D721Med (cell line): ENCODE measurements at places on chromosomes 3 and 15.

- no peak for DNase-seq
These were observed 3.5 kb downstream of the FEM1B start for GRCh38 chr15:68281008-68281407.

DNA sequence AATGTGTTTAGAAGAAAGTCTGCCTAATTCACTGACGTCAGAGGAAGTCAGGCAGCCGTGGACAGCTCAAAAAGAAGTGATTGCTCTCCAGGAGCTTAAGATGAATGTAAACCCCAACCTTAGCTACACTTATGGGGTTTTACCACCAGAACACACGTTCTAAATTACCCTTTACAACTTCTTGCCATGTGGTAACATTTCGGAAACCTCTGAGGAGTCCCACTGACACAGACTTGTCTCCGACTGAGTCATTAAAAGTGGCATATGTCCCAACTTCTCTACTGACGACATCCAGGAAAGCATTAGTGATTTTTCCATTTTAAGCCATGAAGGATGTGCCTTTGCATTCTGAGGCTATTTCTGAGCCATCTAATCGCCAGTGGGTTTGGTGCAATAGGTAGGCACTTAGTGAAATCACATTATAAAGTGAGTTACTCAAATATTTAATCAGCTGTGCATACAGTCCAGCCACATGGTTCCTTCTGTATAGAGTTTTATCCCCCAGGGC is 32.4 kb downstream of the C2CD4A start:
- no peak for DNase-seq

- no peak for DNase-seq
These were observed 28.9 kb downstream of the NXPE3 start for GRCh38 chr3:101807888-101808287.

GRCh38 chr3:39808467-39809180 is 785 bp upstream of the MYRIP start:
- no peak for DNase-seq

DNA sequence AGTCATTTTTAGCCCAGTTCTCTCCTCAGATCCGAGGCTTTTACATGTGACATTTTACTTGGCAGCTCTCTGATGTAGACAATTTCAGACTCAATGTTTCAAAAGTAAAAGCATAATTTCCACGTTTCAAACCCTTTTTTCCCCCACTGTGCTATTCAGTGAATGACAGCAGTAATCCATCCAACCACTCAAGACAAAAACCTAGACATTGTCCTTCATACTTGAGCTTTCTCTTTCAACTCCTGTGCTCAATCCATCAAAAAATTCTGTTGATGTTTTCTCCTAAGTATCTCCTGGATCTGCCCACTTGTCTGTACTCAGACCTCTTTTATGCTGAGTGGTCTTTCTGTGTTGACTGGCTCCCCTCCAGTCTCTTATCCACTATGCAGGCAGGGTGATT is 214.7 kb downstream of the CHL1 start:
- DNase-seq, result no peak

- no peak for DNase-seq
These were observed 72.8 kb downstream of the ITPR1 start for GRCh38 chr3:4565809-4566501.

GRCh38 chr3:173556546-173556945 is 159.0 kb downstream of the NLGN1 start:
- no peak for DNase-seq

GRCh38 chr15:83943849-83944404 is 290.0 kb downstream of the ADAMTSL3 start:
- DNase-seq, result no peak

DNA sequence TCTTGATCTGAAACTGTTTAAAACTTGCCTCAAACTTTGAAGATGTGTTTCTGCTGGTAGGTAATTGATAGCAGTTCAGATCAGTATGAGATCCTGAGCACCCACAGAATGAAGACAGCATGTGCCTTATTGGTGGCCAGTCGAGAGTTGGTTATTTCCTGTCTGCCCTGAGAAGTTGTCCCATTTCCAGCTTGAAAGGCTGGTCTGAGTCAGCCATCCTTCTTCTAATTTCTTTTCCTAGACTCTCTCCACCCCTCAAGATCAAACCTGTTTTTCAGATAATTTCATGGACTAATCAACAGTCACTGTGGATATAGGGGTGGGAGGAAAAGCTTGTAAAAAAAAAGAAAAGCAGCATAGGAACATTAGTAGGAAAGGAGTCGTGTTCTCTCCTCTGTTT is 464.4 kb downstream of the FOXP1 start:
- DNase-seq, result no peak

- no peak for DNase-seq
These were observed 39.7 kb upstream of the LRRFIP2 start for GRCh38 chr3:37214076-37214475.

- DNase-seq, result no peak
These were observed 81.8 kb downstream of the NR2F2 start for GRCh38 chr15:96412045-96412905.

DNA sequence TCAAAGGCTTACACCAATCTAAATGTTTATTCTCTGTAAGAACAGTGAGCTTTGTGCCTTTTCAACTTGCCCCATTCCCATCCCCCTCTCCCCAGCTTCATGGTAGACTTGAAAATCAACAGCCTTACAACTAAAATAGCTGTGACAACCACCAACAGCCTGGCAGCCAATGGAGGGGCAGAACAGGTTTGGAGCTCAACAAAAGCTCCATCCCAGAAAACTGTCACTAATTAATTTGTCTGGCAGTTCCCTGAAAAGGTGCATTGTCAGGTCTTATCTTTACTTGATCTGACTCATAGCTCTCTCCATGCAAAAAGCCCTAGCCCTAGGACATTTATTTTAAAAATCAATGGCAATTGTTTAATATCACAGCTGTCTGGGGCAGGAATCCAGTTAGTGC is 22.6 kb downstream of the MTHFS start:
- no peak for DNase-seq

- no peak for DNase-seq
These were observed 51.7 kb upstream of the COL8A1 start for GRCh38 chr3:99586701-99587100.

DNA sequence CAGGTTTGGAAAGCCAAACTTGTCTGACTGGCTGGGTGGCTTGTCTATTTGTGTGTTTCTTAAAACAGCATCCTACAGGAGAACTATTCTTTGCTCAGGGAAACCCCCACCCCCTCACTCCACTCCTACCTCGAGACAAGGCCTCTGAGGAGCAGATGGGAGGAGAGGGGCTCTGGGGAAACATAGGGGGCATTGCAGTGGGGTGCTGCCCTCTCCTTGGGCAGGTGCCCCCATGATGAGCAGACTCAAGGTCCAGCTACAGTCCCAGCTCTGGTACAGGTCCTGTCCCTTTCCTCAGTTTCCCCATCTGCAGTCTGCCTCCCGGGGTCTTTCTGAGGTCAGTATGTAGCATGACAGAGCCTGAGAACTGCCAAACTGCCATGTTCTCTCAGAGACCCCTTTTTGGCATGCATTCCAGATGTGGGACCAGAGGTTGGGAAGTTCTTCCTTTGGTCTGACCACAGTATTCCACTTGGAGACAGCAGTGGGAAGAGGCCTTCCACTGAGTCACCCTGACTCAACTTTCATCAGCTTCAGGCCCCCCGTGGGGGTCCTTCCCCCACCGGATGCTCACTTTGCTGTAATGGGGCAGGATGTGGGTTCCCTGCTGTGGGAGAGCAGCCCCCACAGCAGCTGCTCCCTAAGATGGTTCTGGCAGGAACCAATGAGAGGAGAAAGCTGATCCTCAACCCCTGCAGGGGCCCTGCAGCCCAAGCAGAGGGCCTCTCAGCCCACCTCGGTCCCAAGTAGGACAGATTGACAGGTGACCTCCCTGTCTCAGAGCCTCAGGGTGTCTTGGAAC is 32.3 kb upstream of the CYP11A1 start:
- no peak for DNase-seq

DNA sequence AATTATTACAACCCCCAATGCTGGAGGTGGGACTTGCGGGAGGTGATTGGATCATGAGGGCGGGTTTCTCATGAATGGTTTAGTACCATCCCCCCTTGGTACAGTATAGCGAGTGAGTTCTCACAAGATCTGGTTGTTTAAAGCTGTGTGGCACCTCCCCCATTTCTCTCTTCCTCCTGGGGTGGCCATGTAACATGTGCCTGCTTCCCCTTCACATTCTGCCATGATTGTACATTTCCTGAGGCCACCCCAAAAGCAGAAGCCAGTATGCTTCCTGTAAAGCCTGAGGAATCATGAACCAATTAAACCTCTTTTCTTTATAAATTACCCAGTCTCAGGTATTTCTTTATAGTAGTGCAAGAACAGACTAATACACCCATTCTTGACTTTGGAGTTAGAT is 20.3 kb upstream of the PROK2 start:
- DNase-seq, result no peak

- no peak for DNase-seq
These were observed 126.9 kb downstream of the PDZRN3 start for GRCh38 chr3:73497646-73498406.

GRCh38 chr3:12985148-12985547 is 88.1 kb downstream of the IQSEC1 start:
- DNase-seq, result no peak

DNA sequence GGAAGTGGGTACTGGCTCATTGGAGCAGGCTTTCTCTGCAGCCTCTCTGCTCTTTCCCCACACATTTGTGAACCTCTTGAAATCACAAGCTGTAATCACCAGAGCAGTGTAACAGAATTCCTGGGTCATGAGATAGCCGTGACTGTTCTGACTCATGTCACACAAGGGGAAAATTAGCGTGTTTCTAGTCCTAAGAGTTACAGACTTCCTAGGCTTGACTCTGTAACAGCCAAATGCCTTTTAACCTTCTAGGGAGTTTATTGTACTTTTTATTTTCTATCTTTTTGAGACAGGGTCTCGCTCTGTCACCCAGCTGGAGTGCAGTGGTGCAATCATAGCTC is 54.7 kb upstream of the TRAK1 start:
- no peak for DNase-seq

- DNase-seq, result no peak
These were observed 2.3 kb upstream of the COL6A6 start for GRCh38 chr3:130514681-130515080.

- DNase-seq, result no peak
These were observed 26.8 kb downstream of the SPTBN5 start for GRCh38 chr15:41866872-41867579.

DNA sequence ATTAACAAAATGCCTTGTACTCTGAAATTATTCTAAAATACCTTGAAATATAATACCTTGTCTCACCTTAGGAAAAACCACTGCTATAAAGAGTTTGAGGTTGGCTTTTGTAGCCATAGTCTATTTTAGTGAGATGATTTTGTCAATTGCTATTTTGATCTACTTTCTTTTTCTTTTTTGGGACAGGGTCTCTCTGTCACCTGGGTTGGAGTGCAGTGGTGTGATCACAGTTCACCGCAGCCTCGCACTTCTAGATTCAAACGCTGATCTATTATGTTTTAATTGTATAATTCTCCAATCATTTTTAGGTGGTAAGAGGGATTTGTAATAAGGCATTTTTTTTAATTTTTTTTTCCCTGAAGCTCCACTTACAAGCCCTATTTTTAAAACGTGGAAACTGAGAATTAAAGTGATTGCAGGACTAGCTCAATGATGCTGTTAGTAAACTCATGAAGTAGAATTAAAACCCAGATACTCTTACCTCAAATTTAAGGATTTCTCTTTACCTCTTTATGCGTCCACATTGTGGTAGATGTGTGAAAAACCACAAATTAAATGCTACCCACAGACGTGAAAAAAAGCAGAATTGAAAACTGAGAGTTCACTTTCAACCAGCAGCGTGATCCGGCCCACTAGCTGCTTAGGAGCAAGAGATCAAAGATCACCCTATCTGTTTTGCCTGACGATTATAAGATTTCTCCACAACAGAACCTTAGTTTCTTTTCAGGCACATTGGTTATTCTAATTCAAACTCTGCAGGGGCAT is 384.2 kb downstream of the CGGBP1 start:
- DNase-seq, result no peak

GRCh38 chr3:189860296-189860695 is 229.1 kb downstream of the TP63 start:
- DNase-seq, result no peak

DNA sequence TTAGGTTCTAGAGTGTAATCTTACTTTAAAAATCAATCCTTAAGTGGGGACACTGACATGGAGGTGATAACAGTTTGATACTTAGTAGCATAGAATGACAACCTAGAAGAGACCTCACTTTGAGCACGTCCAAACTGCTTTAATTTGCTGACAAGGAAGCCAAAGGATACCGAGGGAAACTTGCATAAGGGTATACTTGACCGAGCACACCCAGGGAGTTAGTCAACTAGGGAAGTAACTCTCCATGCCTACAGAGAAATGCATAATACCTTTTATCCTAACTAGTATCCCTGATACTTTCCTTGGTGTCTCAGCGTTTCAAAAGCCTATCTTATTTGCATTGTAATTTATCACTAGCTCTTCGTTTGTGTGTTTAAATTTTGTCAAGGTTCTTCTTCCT is 5.5 kb upstream of the TPRG1 start:
- no peak for DNase-seq

GRCh38 chr15:29470311-29470710 is 200.7 kb upstream of the NSMCE3 start:
- DNase-seq, result no peak

- no peak for DNase-seq
These were observed 56.1 kb upstream of the PRR23C start for GRCh38 chr3:139100821-139101220.

DNA sequence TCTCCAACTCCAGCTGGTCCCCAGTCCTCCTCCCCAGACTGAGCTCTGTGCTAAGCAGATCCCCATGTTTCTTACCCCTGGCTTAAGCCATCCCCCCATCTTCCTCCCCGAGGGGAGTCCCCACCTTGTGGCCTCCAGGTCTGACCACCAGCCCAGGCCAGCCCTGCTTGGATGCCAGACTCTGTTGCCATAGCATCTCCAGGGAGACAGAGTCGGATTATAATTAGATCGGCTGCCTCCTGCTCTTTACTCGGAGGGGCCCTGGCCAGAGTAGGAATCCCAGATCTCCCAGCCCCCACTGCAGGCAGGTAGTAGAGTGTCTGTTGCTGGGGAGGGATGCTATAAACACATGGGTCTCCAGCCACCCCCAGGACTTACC is 2.4 kb downstream of the KLHDC8B start:
- peak; percentile 96 for DNase-seq

- no peak for DNase-seq
These were observed 52.8 kb downstream of the CCR4 start for GRCh38 chr3:33004205-33004604.

- DNase-seq, result no peak
These were observed 54.5 kb upstream of the LRIG1 start for GRCh38 chr3:66555214-66555844.

DNA sequence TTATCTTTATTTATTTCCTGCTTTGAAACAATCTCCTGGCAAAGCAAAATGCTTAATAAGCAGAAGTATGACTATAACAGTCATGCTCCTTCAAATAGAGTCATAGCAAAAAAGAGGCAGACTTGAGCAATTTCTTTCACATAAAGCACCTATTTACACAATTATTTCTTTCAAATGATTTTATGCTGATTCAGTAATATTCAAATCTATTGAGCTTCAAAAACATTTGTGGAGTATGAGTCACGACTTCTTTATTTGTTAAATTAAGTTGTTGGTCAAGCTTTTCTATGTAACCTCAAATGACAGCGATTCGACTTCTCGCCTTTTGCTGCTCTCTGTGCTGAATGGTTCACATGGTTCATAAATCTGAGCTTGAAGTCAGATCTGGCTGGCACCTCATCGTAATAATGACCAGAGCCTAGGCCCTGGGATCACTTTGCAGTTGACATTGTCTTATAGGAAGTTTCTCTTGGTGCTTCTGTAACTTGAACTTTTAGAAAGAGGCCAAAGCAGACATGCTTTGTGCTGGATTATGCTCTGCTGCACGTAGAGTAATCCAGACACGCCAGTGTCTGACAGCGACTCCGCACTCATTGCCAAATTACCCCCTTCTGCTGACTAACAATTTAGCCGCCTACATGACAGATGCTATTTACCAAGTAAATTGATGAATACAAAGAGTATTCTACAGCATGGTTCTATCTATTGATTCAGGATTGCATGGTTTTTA is 139.0 kb downstream of the MCTP2 start:
- no peak for DNase-seq
